Astrocyte of the hippocampus (primary cell): ENCODE measurements at places on chromosomes 1 and 21.

- peak; percentile 19 for DNase-seq
These were observed 24.9 kb downstream of the ITPKB start for GRCh38 chr1:226714148-226714547.

GRCh38 chr1:241985787-241986186, 13.1 kb downstream of the MAP1LC3C start:
- peak; percentile 58 for DNase-seq

DNA sequence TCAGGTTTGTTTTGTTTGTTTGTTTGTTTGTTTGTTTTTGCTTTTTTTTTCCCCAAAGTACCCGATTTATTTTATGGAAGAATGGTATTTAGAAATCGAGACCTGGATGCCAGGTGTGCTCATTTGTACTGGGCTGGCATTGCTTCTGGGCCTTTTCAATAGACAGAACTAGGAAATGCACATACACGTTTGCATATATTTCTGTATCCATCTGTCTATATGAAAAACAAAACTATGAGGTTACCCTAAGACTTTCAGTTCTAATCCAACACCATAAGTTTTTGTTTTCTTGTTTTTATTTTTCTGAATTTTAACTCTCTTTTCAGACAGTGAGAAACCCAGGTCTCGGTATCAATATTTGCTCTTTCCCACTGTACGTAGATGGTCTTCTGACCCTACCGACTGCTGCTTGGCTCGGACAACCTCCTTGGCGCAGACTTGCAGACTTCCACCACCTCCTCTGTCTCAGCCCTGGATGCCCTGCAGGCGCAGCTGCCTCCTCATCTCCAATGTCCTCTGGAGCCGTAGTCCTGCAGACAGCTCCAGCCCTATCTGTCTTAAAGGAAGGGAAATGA, 171.7 kb downstream of the NEK7 start:
- DNase-seq: no peak

GRCh38 chr21:29075706-29076466, 2.4 kb upstream of the CCT8 start:
- DNase-seq: no peak

DNA sequence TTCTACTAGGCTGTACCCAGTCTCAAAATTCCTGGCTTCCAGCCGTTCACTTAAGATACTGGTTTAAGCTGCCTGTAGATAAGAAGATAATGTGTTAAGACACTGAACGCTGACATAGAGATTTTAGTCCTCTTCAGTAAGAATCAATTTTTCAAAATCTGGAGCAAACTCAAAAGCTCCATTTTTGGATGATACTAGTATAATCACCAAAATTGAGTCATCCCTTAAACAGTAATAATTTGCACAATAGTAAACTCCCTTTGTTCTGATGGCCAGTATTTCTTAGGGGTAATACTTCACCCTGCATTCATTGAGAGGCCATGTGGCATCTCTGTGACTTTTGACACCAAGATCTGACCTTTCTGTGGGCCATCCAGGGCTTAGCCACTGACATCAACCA, 299.8 kb upstream of the USP25 start:
- DNase-seq: no peak

GRCh38 chr1:172745014-172745413, 86.1 kb downstream of the FASLG start:
- peak; percentile 89 for DNase-seq

GRCh38 chr1:77846966-77847365, 41.5 kb upstream of the NEXN start:
- DNase-seq: no peak

GRCh38 chr1:200302921-200303290, 106.9 kb downstream of the ZNF281 start:
- peak; percentile 38 for DNase-seq

GRCh38 chr1:211610779-211611556, 32.0 kb upstream of the SLC30A1 start:
- peak; percentile 71 for DNase-seq

- no peak for DNase-seq
These were observed 67.9 kb upstream of the PUM1 start for GRCh38 chr1:31133368-31133767.

- peak; percentile 61 for DNase-seq
These were observed 30.7 kb downstream of the NOL9 start for GRCh38 chr1:6523566-6523965.

DNA sequence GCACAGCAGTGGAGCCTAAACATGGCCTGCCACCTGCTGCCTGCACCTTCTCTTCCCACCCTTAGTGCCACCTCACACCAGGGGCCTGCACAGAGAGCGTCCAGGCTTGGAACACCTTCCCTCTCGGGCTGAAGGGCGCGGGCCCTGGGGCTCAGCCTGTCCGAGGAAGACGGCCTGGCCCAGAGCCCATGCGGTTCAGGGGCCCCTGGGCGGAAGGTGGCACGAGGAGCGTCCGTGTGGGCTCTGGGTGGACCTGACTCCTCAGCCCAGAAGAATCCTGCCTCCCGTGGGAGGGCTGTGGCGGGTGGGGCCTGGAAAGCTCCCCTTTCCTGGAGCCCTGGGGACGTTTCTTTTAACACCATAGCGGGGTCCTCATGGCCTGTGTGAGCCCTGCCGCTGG, 19.4 kb downstream of the DFFB start:
- no peak for DNase-seq

- no peak for DNase-seq
These were observed 288.2 kb upstream of the VAMP3 start for GRCh38 chr1:7482772-7483495.

DNA sequence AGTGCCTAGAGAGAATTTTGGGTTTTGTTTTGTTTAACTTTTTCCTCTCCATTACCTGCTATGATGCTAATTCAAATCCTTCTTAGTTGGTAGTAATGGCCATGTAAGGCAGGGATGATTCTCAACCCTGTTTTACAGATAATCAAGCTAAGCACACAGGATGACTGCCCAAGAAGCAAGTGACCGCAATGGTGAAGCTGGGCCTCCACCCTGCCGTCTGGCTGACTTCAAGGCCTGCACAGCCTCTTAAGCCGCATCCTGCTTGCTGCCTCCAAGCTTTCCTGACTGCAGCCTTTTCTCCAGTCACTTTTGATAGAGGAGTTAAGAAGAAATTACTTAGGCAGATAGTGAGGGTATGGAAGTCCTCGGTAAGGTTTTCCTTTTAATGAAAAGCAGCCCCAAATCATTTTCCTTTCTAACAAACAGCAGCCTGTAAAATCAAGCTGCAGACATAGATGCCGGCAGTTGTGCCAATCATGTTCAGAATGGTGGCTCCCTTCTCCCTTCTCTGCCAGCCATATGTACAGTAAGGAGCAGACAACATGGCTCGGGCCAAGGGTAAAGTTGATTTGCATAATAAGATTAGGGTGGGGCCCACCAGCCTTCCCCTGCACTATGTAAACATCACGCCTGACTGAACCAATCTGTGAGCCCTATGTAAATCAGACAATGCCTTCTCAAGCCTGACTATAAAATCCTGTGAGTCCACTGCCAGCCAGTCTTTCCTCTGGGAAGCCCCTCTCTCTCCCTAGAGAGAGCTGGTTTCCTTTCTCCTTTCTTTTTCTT, 8.8 kb upstream of the CTBS start:
- peak; percentile 51 for DNase-seq

- no peak for DNase-seq
These were observed 7.1 kb upstream of the ANKRD65 start for GRCh38 chr1:1428174-1428573.

GRCh38 chr1:150280138-150280707, 2.1 kb upstream of the CIART start:
- DNase-seq: no peak

- no peak for DNase-seq
These were observed 2.9 kb downstream of the FAM177B start for GRCh38 chr1:222739929-222740328.

DNA sequence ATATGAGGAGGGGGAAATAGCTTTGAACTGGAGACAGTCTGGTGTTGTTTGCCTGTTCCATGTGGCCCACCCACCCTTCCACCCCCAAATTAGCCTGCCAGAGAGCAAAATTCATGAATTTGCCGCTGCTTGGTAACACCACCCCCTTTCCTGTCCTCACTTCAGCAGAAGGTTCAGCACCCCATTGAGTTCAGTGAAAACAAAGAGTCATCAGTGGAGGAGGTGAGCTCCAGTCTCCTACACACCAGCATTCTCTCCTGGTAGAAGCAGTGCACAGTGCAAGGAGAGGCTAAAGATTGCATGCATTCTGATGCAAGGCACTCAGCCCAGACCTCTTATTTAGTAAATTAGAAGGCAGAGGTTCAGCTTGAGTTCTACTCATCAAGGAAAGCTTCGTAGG, 99.7 kb upstream of the DYNLT5 start:
- no peak for DNase-seq

DNA sequence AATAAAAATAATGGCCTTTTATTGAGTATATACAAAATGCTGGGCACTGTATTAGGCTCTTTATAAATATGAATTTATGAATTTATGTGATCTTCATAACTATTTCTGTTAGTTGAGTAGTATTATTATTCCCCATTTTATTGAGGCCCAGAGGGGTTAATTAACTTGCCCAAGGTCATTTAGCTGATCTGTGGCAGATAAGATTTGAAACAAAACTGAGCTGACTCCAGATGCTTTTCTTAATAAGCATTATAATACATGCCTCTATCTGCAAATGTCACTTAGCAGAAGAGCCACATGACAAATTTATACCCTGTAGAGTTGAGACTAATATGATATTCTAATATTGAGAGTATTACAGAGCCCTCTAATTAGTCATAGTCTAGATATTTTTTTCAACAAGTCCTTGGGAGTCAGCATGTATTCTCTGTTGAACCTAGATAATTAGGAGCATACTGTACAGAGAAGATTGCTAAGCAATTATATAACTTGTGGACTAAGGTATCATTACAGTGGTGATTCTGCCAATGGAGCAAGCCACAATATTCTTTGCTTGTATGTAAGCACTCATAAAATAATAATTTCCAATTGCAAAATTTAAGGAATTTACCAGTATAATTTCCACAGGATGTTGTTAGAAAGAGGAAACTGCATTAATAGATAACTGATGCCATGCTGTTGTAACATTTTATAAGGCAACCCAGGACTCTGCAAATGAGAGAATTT, 112.0 kb downstream of the LRRC40 start:
- no peak for DNase-seq

GRCh38 chr1:116825720-116826438, 71.6 kb downstream of the CD2 start:
- no peak for DNase-seq

DNA sequence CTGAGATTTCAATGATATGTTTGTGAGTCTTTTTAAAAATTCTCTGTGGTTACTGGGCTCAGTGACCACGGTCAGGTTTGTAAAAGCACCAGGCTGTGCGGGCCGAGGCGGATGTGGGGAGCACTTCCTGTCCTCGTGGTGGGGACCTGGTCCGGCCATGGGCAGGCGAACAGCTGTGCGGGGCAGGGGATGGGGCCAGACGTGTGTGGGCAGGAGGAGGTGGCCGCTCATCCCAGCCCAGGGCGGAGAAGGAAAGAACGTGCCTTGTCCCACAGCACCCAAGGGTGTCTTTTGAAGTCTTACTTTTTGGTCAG, 5.2 kb upstream of the OXCT2 start:
- DNase-seq: no peak
